ENCODE measurements at places on chromosomes 6 and 20.
A peak's percentile ranks its signal among the peaks of the same experiment; 100 is the strongest.

- DNase-seq, result no peak
Measured at GRCh38 chr6:103175056-103175455, 1684.7 kb downstream of the HACE1 start.

DNA sequence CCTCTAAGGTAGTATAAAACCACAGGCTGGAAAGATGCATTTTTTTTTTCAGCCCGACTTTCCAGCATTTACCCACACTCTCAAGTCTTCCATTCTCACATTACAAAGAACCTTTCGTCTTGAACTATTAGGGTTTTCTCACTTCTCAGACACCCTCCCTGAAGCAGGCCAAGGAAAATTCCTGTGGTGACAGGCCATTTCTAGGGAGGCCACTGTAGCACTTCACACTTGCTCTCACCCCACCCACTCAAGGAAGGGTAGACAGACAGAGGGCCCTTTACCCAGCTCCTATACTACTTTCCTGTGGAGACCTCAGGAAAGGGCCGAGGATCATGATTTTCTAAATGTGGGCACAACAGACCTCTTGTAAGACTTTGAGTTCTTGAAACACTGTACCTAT, 27.7 kb downstream of the KCNS1 start:
- DNase-seq, result no peak

GRCh38 chr6:35491558-35492257, 5.2 kb downstream of the TEAD3 start:
- no peak for DNase-seq

DNA sequence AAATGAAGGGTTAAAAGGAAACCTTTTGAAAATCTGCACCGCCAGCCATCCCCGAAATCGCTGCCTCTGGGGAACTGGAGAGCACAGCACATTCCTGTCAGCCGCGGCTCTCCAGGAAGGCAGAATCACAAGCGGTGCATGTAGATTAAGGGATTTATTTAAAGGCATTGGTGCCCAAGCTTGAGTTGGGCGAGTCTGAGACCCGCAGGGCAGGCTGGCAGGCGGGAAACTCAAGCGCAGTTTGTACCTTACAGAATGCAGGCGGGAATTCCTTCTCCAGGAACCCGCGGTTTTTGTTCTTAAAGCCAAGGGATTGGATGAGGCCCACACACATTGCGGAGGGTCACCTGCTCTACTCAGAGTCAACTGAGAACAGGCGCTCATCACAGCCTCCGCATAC, 10.8 kb downstream of the GPR31 start:
- DNase-seq, result no peak

GRCh38 chr6:16803294-16804200, 42.3 kb upstream of the ATXN1 start:
- no peak for DNase-seq

- no peak for DNase-seq
Measured at GRCh38 chr6:117555882-117556498, 46.3 kb downstream of the GOPC start.

DNA sequence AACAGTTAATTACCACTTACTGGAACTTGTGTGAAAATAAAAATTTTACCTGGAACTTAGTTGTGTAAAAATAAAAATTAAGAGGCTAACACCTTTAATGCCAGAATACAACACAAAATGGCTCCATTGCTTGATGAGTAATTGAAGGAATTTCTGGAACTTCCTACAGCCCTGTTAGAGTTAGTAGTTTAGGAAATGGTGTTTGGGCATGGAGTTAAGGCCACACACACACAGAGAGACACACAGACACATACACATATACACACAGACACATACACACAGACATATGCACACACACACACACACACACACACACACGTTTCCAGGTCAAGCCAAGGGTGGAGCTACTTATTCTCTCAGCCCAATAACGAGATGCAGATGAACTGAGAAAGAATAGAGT, 20.6 kb upstream of the CST3 start:
- DNase-seq, result no peak

- no peak for DNase-seq
Measured at GRCh38 chr6:56021943-56022342, 146.6 kb upstream of the BMP5 start.

DNA sequence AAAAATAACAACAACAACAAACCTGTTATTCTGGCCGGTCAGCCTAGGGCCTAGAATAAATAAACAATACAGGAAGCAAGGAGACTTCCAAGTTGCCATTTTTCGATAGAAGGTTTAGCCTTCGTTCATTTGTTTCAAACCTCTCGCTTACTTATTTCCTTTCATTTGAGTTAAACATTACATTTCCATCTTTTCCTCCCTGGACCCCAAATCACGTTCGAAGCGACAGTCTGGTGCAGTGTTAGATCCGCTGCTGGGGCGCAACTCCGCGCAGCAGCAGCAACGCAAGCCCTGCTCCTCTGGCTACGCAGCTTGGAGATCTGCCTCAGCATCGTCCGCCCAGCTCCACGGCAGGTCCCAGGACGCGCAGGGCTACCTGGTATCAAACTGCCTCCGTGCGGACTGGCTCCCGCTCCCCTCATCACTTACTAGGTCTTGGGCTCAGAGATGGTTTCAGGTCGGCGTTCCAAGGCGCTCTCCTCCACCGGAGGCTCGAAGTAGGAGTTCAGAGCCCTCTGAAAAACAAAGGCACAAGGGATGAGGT, 530 bp downstream of the TDP2 start:
- peak; percentile 73 for DNase-seq

DNA sequence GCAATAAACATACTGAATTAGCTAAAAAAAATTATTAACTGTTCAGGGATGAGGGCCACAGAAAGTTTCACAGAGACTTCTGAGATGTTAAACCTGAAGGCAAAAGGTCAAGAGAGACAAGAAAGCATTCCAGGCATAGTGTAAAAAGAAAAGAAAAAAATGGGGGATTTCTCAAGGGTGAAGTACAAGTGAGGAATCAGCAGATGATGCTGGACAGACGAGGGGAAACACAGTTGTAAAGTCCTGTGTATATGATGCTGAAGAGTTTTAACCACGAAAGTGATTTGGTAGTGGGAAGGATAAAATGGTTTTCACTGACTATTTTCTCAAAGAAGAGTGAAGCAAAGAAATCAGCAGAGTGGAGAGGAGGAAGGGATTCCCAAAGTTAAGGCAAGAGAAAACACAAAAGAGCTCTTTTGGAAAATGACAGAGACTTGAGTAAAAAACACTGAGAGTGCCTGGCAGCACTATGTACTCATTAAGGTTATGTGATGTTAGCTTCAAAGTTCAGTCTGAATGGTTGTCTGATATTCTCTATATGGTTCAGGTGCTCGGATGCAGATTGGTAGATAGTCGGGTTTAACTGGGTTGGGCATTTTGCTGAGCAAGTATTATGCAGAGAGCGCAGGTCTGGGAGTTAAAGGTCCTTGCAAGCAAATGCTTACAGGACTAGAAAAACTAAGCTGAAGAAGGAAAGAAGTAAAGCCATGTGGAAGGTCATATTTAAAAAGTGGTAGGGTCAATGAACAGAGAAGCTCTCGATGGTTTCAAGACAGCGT, 16.4 kb downstream of the RAB23 start:
- DNase-seq, result no peak

GRCh38 chr6:82370788-82371187, 7.2 kb downstream of the TPBG start:
- peak; percentile 53 for DNase-seq

GRCh38 chr6:131112249-131112648, 23.0 kb upstream of the AKAP7 start:
- DNase-seq, result no peak

DNA sequence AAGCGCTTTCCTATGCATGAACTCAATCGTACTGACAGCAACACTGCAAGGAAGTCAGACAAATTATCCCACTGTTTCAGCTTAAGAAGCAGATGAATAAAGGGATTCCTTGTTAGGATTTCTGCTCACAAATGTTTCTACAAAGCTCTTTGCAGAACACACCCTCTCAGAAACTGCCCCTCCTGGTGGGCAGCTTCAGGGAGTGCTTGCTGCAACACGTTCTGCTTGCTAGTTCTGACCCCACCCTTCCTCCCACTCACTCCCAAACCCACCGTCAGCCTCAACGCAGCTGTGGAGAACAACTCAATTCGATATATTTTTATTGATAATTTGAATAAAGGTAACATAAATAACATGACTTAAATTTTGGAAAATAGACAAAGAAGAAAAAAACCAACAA, 250.8 kb upstream of the PRDM1 start:
- DNase-seq, result no peak

- no peak for DNase-seq
Measured at GRCh38 chr6:24543683-24544082, 48.9 kb downstream of the ALDH5A1 start.

DNA sequence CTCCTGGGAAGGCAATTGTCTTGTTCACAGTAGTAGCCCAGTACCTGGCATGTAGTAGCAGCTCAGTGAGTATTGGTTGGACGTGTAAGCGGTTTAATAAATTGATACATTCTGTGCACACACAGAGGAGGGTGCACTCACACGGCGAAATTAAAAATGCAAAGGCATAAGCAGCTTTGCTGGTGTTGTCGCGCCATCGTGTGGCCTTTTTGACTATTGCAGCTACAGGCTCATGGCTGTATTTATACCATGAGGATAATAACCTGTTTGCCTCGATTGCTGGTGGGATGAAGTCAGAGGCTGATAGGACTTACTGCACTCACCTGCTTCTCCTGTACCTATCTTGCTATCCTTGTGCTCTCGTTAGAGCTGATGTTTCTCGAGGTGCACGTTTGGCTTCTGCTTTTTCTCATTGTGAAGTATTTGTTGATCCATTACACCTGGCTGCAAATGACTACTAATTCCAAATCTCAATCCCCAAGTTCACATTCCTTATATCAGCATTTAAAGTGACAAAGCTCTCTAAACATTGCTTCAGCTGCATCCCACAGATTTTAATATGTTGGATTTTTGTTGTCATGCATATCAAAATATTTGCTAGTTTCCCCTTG, 61.5 kb downstream of the TBXT start:
- peak; percentile 61 for DNase-seq

DNA sequence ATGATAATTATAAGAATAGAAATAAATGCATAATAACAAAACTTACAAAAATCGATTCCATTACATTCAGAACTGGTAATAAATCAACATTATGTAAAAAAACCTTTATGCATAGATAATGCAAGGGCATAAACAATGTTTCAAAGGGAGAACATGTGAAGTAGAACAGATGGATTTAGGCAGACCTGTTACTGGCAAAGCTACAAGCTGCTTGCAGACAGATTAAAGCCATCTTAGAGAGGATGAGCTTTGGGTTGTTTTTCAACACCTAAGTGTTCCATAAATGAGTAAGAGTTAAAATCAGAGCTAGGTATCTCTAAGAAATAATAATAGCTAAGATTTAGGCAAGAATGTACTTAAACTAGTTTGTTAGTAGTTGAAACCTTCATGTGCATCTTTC, 37.2 kb downstream of the SNAP25 start:
- DNase-seq, result no peak

DNA sequence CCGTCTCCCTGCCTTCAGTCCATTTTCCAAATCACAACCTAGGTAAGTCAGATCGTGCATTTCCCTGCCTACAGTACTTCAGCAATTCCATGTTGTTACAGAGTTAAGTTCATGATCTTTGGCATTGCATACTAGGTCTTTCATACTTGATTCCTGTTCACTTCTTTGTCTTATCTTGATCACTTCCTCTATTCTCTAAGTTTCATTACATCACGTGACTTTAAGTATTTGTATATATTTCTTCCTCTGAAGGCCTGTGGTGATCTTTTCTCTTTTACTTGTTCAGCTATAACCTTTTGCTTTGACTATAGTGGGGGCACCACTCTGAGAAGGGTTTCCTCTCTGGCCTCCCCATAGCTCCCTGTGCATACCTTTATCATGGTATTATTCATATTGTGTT, 100.2 kb downstream of the TRMT11 start:
- no peak for DNase-seq

DNA sequence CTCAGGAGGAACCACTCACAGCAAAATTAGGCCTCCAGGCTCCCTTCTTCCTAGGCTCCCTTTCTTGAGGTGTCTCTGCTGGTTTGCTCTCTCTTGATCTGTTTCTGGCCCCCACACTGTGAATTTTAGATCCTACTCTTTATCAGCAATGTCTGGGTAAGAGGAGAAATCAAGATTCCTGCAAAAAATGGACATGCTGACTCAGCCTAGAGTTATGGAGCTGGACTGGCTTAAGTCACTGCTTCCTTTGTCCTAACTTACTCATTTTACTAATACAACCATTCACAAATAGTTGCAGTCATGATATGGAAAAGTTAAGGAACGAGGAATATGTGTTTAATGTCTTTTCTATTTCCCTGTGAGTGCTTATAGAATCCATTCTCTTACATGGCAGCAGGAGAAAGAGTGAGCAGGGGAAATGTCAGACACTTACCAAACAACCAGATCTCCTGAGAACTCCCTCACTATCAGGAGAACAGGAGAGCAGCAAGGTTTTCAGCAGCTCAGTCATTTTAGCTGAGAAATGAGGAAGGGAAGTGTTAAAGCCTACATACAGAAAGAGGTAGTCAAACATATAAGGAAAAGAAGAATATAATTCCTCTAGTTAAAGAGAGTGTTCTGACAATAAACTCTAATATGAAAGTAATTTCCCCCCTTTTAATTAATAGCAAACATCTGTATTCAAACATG, 160.8 kb downstream of the PDE7B start:
- no peak for DNase-seq

DNA sequence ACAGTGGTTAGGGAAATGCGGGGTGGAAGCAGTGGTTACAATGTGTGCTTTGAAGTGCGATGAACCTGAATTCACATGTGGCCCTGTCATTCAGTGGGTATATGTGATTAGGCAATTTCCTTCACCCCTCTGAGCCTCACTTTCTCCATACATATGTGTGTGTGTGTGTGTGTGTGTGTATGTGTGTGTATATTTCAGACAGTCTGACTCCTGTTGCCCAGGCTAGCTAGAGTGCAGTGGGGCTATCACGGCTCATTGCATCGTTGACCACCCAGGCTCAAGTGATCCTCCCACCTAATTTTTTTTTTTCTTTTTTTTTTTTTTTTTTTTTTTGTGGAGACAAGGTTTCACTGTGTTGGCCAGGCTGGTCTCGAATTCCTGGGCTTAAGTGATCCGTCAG, 6.3 kb downstream of the PPP1R14C start:
- DNase-seq, result no peak

GRCh38 chr20:36644032-36644705, 1.8 kb downstream of the SLA2 start:
- no peak for DNase-seq

DNA sequence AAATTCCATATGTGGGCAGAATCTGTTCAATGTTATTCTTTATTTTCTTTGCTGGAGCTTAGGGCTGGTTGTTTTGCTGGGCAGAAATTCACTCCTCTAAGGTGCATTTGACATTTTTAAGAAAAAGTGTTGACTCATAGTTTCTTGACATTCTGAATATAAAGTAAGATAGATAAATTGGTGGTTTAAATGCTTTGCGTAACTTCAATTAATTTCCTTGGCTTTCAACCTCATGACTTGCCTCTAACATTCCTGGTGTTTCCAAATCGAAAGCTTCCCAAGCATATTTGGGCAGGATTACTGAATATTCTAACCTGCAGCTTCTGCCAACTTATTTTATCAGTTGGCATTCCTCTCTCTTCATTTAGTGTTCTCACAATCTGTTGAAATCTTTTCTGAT, 718.7 kb upstream of the ADGRB3 start:
- DNase-seq, result no peak

- no peak for DNase-seq
Measured at GRCh38 chr6:148407372-148407771, 64.7 kb downstream of the SASH1 start.
